Left forelimb (tissue), 1 donor: ENCODE measurements at places on chromosomes 1 and 21.

DNA sequence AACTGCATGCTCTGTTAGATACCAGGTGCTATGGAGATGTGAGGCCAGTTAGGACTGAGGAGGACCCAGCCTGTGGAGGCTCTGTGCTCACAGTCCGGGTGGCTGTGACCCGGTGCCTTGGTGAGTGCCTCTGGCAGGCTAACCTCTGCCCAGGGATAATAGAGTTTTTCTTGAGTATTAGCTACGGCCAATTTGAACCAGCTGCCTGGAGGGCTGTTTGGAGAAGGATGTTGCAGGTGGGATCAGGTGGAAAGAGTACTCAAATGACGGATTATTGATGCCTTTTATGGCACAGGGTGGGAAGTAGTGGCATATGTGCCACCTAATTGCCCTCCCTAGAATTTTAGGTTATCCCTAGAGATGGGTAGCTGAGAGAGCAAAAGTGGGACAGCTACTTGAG is 182.7 kb downstream of the GRIK3 start:
- no peak for DNase-seq

- no peak for DNase-seq
These were observed 280.4 kb downstream of the CACNA1E start for GRCh38 chr1:181763736-181764135.

- no peak for DNase-seq
These were observed 55.9 kb upstream of the WASF2 start for GRCh38 chr1:27545876-27546275.

DNA sequence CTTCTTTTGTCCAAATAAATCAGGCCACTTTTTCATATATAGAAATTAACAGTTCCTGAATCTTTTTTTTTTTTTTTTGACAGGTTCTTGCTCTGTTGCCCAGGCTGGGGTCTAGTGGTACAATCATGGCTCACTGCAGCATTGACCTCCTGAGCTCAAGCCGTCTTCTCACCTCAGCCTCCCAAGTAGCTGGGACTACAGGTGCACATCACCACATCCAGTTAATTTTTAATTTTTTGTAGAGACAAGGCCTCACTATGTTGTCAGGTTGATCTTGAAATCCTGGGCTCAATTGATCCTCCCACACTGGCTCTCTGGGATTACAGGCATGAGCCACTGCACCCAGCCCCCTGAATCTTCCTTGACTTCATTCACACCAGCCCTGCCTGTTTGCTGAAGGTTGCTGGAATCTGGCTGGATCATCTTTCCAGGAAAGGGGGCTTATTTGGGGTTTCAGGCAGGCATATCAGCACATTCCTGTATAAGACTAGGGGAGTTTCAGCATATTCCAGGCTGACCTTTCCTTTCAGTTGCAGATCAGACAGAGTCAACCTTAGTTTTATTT is 78.2 kb upstream of the ARHGAP29 start:
- no peak for DNase-seq

DNA sequence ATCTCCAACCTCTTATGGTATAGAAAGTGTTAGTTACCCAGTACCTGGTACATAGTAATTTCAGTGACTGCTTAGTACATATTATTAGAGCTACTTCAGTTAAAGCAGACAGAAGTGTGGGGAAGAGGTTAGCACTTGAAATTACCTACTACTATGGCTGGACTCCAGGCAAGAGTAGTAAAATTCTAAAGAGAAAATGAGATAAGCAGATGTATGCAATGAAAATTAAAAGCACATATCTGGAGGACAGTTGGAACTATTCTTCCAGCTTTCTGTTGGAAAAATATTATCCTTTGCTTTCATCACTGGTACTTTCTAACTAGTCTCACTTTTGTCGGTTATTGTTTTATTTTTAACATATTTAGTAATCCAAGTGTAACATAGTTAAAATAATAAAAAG is 23.7 kb downstream of the DHX9 start:
- no peak for DNase-seq

- no peak for DNase-seq
These were observed 41.5 kb downstream of the UBE4B start for GRCh38 chr1:10074059-10074851.

- no peak for DNase-seq
These were observed 79.6 kb downstream of the UBR4 start for GRCh38 chr1:19130468-19130867.

DNA sequence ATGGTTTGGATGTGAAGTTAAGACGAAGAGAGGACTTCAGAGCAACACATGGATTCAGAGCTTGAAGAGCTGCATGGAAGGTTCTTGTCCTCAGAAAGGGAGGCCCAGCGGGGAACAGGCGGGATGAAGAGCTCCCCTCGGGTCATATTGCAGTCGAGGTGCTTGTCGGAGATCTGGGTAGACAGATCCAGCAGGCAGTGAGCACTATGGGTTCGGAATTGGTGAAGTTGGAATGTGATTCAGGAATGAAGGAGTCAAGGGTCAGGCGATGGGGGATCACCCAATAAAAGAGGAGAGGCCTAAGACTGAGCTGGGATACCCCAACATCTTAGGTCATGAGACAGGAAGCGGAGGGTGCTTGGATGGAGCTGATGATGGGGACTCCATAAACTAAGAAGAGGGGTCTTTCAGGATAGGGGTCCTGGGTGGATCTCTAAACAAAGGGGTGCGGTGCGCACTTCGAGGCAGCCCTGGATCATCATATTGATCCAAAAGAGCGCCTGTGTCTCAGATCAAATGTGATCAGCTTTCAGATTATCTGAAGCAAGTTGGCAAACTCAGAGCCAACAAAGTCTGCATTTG is 176.3 kb upstream of the VAMP3 start:
- DNase-seq = no peak

DNA sequence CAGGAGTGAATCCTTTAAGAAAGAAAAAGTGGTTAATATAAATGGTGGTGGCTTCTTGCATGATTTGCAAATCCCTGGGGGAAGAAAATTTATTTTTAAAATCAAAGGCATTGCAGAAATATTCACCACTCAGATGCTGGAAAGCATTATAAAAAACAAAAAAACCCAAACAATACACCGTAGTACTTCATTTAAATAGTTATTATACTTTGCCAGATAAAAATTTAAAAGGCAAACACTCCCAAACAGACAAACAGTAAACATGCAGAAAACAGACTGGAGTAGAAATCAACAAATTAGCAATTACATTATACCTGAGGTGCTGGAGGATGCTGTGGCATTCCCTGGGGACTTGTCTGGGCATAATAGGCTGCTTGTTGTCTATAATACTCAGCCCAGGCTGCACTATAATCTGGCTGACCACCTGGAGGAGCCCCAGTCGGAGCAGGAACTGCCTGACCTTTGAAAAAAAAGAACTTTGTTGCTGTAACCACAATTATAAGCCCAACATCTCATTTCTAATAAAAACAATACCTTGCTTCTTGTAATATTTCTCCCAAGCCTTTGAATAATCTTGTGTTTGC is 29.9 kb downstream of the FUBP1 start:
- no peak for DNase-seq

DNA sequence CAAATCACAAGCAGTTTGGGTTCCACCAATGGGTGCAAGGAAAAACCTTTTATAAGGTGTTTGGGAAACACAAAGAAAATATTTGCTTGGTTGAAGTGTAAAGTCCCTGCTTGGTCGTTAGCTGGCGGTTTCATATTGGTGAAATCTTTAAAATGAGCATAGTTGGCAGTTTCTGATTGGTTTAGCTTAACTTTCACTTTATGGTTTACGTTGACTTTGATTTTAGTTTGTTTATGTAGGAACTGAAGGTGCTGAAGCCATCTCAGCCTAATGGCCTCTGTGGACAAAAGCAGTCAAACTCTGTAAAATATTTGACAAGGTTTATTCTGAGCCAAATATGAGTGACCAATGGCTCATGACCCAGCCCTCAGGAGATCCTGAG is 76.6 kb upstream of the PPM1J start:
- no peak for DNase-seq

GRCh38 chr1:150627826-150628410 is 1.5 kb downstream of the ENSA start:
- no peak for DNase-seq

DNA sequence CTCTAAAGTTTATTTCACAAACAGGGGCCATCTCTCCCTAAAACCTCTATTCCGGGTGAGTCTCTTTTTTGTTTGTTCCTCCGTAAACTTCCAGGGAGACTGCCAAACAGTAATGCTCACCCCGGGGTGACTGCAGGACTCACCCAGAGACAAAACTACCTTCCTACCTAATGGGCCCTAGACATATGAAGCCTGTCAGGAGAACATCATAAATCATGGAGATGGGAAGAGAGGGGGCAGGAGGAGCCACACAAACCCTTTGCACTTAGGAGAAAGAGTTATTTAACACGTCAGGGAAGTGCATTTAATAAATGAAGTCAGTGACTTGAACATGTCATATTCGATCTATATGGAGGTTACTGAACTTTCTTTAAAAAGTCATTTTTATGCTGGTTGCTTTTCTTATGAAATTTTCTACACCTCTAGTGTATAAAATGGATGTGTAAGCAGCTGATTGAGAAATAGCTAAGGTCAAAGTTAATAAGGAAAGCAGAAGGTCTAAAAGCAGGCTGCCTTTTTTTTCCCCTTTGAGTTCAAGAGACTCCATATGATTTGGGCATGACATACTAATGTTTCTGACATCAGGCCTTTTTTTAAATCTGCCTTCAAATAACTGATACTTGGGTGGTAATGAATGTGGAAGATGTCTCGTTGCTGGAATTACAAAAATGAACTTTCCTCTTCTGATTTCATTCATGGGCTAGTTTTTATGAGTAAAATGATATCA is 286.9 kb upstream of the USP25 start:
- DNase-seq = no peak

DNA sequence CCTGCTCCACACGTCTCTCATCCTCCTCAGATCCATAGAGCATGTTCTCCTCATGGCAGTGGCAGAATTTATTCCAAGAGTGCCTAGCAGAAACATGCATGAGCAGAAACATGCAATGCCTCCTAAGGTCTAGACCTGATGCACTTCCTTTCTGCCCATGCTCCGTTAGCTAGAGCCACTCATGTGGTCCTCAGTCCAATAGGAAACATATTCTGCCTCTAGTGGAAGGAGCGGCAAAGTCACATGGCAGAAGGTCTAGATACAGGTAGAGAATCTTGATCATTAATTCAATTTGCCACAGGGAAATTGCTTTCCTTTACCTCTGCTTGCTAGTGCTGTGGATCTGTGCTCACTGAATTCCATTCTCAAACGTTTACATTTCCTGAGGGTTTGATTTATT is 130.4 kb downstream of the KIF26B start:
- no peak for DNase-seq

DNA sequence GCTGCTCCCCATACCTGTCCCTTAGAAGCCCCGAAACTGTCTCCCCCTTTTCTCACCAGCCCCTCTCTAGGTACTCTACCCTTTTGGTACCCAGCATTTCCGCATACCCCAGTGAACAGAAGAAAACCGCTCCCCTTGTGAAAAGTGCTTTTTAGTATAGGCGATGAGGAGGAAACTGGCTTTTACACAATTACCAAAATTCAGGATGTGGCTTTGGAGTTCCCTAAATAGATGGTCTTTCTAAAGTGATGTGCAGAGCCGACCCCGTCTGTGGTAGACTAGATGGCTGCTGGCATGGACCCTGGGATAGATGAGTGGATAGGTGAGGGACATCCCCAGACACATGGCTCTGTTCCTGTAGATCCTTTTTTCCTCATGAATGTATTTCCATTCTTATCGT is 2.6 kb upstream of the PER3 start:
- DNase-seq = no peak

DNA sequence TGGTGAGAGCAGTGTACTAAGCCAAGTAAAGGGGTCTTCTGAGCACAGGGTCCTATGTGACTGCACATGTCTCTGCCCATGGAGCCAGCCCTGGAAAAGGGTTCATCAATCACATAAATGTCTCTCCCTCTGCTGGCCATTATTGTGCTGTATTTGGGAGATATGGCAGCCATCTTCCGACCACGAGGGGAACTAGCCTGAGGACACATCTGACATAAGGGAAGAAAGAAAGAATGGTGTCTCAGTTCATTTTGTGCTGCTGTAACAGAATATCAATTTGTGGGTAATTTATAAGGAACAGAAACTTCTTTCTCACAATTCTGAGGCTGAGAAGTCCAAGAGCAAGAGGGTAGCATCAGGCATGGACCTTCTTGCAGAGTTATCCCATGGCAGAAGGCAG is 55.1 kb upstream of the GJA5 start:
- no peak for DNase-seq

DNA sequence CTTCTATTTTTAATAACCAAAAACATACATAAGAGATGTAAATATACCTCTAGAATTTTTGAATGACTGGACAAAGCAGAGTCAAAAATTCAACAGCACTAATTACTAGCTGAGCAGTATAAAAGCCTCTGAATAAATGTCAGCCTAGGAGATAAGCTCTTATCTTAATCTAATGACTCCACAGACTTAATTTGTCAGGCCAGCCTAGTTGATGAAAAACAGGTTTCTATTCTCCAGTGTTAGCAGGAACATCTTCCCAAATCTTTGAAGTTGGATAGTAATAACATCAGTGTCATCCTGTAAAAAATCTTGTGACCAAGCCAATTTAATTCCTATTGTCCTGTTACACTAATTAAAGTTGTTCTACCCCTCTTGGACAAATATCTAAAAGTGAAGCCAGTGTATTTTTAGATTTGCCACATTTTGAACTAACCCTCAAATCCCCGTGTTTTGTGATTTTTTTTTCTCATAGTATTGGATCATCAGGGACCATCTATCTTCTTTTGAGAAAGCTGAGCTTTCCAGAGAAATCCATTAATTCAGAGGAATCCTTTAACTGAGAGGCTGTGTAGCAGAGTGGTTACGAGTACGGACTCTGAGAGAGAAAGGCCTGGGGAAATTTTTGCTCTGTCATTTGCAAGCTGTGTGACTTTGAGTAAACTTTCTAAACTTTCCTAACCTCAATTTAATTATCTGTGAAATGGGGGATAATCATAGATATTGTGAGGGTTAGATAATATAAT is 41.2 kb downstream of the LMO4 start:
- DNase-seq = no peak

- no peak for DNase-seq
These were observed 48.6 kb upstream of the GPR52 start for GRCh38 chr1:174399211-174399610.

- DNase-seq = peak; percentile 59
These were observed 39.2 kb upstream of the ACTRT2 start for GRCh38 chr1:2981981-2982614.

DNA sequence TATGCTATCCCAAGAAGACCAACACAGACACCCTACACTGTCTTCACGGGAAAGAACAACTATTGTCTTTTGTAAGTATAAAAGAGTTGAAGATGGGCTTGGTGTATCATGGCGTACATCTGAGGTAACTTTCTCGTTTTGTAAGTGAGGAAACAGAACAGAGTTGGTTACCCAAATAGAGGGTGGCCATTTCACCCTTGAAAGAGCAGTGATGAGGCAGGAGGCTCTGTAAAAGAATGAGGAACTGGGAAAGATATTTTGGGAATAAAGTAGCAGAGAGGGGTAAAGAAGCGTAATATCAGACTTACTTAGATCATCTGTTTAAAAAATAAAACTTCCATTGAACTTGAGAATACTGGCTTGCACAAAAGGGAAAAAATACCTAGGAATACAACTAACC is 18.9 kb downstream of the FCRL2 start:
- DNase-seq = no peak
